MV-4-11 (cell line): ENCODE measurements at places on chromosomes 12 and 14.

DNA sequence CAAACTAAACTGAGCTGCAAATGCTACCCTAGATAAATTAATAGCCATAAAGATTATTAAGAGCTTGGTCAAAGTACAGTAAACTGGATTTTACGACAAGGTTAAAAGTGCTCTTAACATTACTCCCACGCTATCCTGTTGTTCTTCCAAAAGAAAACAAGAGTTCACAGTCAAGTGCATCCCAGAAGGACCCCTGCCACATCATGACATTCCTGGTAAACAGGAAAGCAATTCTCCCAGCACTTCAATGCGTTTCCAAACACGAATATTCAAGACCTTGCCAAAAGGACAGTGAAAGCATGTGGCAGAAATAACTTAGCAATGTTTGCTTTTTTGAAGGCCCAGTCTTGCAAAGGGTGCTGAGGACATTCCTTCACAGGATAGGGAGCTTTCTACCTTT is 11.2 kb downstream of the SPRING1 start:
- no peak for DNase-seq

DNA sequence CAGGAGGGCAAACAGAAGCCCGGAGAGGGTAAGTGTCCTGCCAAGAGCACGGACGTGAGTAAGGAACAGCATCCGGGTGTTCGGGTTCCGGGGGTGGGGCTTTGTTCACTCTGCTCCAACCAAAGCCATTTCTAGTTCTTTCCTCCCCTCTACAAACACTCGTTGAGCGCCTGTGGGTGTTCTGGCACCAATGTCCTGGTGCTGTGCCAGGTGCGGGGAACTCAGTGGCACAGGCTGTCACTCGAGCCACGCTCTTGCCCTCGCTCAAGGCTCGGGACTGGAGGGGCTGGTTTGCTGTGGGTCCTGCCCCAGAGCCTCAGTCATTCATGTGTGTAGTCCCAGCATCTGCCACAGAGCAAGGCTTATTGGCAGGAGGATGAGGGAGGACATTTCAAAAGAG is 157.5 kb downstream of the CALM1 start:
- DNase-seq = no peak

DNA sequence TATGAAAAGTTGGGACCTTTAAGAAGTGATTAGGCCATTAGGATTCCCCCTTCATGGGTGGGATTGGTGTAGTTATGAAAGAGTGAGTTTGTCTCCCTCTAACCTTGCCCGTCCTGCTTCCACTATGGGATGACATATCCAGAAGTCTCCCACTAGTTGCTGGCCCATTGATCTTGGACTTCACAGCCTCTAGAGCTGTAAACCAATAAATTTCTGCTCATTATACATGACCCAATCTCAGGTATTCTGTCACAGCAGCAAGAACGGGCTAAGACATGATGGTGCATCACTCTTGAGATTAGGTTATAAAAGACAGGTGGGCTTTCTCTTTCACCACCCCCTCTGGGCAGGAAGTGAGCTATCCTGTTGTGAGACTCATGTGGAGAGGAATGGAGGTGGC is 8.6 kb upstream of the SMOC1 start:
- DNase-seq = no peak

GRCh38 chr12:111505601-111506036 is 93.5 kb downstream of the ATXN2 start:
- peak; percentile 13 for DNase-seq

DNA sequence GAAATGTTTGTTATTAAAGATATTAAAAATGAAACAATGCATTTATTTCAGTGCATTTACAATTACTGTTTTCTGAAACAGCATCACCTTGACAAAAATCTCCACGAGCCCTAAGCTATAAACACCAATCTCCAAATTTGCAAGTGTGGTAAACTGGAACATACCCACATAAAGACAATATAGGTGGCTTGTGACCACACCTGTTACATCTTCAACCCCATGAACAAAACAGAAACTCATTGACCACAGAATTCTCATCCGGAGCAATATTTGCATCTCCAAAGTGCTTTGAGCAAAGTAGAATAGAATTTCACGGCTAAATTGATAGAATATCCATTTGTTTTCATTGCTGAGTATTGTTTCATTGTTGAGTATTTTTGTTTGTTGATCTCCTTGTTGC is 375.2 kb upstream of the FLRT2 start:
- no peak for DNase-seq

DNA sequence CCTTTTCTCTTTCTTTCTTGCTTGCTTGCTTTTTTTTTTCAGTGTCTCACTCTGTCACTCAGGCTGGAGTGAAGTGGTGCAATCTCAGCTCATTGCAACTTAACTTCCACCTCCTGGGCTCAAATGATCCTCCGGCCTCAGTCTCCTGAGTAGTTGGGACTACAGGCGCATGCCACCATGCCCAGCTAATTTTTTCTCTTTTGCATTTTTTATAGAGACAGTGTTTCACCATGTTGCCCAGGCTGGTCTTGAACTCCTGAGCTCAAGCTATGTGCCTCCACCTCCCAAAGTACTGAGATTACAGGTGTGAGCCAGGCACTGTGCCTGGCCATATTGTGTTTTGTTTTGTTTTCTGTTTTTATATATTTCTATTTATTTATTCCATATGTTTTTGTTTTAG is 461.0 kb downstream of the ADAMTS20 start:
- DNase-seq = no peak

- DNase-seq = no peak
These were observed 388.6 kb downstream of the GLT1D1 start for GRCh38 chr12:129241852-129242251.

- no peak for DNase-seq
These were observed 16.4 kb upstream of the KSR2 start for GRCh38 chr12:117985182-117985581.

DNA sequence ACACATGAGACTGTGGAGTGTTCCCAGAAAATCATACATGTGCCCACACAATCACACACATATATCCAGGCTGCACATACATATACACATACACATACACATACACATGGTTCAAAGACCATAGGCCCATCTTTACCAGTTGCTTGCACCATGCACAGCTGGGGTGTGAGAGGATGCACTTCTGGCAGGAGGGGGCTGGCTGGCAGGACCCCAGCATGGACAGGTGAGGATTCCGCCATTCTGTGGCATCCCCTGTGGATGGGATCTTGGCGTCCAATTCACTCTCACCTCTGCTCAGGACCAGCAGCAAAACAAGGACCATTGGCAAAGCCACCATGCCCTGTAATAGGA is 7.0 kb downstream of the ITGB7 start:
- DNase-seq = no peak

- DNase-seq = peak; percentile 78
These were observed 18.0 kb downstream of the MFAP5 start for GRCh38 chr12:8644345-8645248.
